ENCODE measurements at places on chromosomes 4 and X.

DNA sequence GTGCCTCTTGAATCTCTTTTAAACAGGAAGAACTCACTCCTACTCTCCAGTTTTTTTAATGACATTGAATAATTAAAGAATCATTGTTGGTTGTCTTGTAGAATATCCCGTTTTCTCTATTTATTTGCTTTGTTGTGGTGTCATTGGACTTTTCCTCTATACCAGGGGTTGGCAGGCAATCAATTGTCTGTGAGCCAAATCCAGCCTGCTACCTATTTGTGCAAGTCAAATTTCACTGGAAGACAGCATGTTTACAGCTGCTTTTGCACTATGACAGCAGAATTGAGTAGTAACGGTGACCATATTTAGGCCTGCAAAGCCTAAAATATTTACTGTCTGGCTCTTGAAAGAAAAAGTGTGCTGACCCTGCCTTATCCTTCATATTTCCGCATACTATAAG is 34.8 kb downstream of the POLA1 start:
- DNase-seq: no peak

GRCh38 chr4:147943159-147943638 is 211.3 kb downstream of the ARHGAP10 start:
- DNase-seq: peak; percentile 50

- no peak for DNase-seq
These were observed 73.2 kb downstream of the ENOX2 start for GRCh38 chrX:130829526-130830515.

GRCh38 chr4:9811806-9812205 is 30.4 kb downstream of the DRD5 start:
- no peak for DNase-seq

GRCh38 chr4:67581208-67581857 is 22.8 kb downstream of the STAP1 start:
- no peak for DNase-seq
